ENCODE measurements at places on chromosomes 7 and 10. TPM values are rescaled to one million over a fixed set of nuclear protein-coding genes. Genes with fewer than 3 reads are reported as not detected.

EVX1 gene
- not detected for polyA plus RNA-seq

GRCh38 chr7:51234139-51234538 lies 82.5 kb downstream of the COBL start:
- no peak overlapping the region for H3K27ac ChIP-seq
- DNase-seq: no peak
- no peak overlapping the region for H3K4me3 ChIP-seq
- H3K4me1 ChIP-seq: no peaks in the 10 kb centered on the region
- no peaks in the 10 kb centered on the region for H3K27me3 ChIP-seq

DNA sequence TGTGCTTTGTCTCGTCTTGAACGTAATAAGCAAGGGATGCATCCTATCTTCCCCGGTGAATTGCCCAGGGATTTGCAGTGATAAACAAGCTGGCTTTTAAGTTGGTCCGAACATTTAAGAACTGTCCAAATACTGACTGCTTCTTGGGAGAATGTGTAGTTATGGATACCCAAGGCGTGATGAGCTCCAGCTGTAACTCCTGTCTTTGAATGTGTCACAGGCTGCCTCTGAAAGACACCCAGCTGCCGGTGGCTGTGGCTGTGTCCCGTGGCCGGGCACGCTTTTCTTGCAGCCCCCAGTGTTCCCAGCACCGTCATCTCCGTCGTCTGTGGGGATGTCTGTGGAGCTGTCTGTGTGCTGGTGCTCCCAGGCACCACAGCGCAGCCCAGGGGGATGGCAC lies 118.1 kb downstream of the GLRX3 start:
- no peak overlapping the region for H3K27ac ChIP-seq
- DNase-seq: no peak
- H3K4me3 ChIP-seq: no peak overlapping the region
- no peaks in the 10 kb centered on the region for H3K27me3 ChIP-seq

GPR85 gene
- polyA plus RNA-seq: 2.4 TPM

KLF14 gene
- polyA plus RNA-seq: 0.07 TPM

GRCh38 chr7:92178928-92179924 lies at the start of gene LRRD1:
Gene LRRD1, minus strand, starts transcription at chr7:92179142. Its CDS starts 13,940 bp downstream, at chr7:92165202.
- H3K27ac ChIP-seq: peak within 1 kb of the TSS; percentile 33
- peak within 1 kb of the TSS; percentile 36 for H3K4me3 ChIP-seq
- H3K4me1 ChIP-seq: no peaks in the 10 kb centered on the region
- DNase-seq: peak; percentile 82

DNA sequence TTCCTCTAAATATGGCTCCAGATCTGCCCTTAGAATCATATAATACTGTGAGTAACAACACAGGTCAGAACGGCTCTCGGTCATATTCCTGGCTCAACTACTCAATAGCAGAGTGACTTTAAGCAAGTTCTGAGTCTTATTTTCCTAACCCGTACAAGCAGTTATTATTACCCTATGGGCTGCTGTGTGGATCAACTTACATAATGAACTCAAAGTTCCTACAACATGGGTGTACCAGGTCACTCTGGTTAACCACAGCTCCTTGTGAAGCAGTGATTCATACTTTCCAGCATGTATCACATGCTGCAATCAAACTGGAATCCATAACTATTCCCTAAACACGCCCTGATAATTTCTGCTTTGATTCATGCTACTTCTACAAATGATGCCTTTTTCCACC lies 107.3 kb downstream of the LRRN3 start:
- H3K27me3 ChIP-seq: no peaks in the 10 kb centered on the region
- no peak overlapping the region for H3K27ac ChIP-seq
- no peak for DNase-seq
- H3K4me3 ChIP-seq: no peak overlapping the region
- H3K4me1 ChIP-seq: no peaks in the 10 kb centered on the region

GPNMB gene
- polyA plus RNA-seq: 2.9 TPM

DNA sequence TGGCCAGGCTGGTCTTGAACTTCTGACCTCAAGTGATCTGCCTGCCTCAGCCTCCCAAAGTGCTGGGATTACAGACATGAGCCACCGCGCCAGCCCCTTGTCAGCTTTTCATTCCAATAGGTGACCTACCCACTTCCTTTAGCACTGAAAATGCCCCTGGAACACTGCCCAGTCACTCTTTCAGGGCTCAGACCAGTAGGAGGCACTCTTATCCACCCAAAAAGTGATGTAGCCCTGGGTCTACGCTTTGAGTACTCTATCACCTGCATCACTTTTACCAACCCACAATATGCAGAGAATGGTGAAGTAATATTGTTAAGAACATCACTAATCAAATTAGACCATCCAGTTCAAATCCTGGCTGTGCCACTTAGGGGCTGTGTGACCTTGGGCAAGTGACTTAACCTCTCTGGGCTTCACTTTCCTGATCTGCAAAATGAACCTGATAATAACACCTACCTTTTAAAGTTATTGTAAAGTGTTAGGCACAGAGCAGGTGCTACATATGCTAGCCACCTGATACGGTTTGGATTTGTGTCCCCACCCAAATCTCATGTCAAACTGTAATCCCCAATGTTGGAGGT lies 5.2 kb downstream of the CALN1 start:
- no peak for DNase-seq
- H3K4me1 ChIP-seq: no peaks in the 10 kb centered on the region
- H3K27ac ChIP-seq: no peak overlapping the region
- H3K27me3 ChIP-seq: no peaks in the 10 kb centered on the region
- H3K36me3 ChIP-seq: no peaks in the 10 kb centered on the region

DNA sequence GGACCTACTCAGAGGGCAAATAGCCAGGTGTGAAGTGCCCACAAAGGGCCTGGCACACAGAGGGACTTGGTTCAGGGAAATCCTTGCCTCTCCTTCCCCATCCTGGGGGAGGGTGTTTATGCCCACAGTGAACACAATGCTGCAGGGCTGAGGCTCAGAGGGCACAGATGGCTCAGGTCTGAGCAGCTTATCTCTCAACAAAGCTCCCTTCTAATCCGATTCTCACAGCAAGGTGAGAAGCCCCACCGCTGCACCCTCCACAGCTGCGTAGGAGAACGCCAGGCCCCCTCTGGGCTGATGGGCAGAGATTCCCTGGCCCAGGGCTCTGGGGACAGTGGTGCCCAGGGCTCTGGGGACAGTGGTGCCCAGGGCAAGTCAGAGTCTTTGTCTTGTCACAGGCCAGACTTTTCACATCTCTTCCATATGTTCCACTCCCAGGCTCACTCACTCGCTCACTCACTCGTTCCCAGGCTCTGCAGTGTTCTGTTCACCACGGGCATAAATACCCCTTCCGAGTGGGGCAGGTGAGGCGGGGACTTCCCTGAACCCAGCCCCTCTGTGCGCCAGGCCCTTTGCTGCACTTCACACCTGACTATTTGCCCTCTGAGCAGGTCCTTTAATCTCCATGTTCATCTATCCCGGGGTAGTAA lies 8.7 kb upstream of the CDHR1 start:
- H3K4me1 ChIP-seq: no peaks in the 10 kb centered on the region
- no peak overlapping the region for H3K4me3 ChIP-seq
- H3K27ac ChIP-seq: no peak overlapping the region
- no peaks in the 10 kb centered on the region for H3K36me3 ChIP-seq

OR13A1 gene
- 0.07 TPM for polyA plus RNA-seq

DNA sequence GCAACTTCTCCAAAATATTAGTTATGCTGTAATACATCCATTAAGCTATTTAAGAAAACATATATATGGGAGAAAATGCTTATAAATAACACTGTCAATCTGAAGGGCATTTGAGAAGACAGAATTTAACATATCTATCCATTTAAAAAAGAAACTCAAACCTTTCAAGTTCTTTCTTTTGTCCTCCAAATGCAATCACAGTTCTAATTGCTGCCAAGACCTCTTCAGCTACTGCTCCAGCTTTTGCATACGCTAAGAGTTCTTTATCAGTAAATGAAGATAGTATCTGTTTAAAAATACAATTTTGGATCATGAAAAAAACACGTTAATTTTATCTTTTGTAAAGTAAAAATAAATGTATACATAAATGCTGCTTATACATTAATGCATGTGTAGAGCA lies 39.6 kb downstream of the ABCB1 start:
- H3K27me3 ChIP-seq: no peaks in the 10 kb centered on the region
- no peak for DNase-seq
- H3K36me3 ChIP-seq: no peaks in the 10 kb centered on the region
- H3K27ac ChIP-seq: no peak overlapping the region

GRCh38 chr10:15603446-15604011 lies 116.2 kb downstream of the ITGA8 start:
- no peak overlapping the region for H3K27ac ChIP-seq
- H3K27me3 ChIP-seq: no peaks in the 10 kb centered on the region
- DNase-seq: no peak

DNA sequence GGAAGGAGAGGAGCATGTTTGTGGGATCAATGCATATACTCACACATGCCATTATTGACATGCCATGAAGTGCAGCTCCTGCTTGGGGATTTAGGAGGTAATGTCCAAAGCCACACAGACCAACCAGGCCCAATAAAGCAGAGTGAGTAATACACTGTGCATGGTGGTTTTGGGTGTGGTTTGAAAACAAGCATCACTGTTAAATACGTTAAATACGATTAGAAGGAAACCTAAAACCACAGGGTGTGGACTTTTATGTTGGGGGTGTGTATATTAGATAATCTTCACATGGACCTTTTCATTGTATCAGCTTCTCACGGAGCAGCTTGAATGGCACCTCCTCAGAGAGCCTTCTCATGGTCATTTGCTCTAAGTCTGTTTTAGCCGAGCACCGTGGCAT lies 10.4 kb upstream of the EIF3A start:
- H3K27me3 ChIP-seq: no peaks in the 10 kb centered on the region
- no peak overlapping the region for H3K4me3 ChIP-seq
- no peak for DNase-seq
- H3K36me3 ChIP-seq: no peaks in the 10 kb centered on the region
- no peak overlapping the region for H3K27ac ChIP-seq

DNA sequence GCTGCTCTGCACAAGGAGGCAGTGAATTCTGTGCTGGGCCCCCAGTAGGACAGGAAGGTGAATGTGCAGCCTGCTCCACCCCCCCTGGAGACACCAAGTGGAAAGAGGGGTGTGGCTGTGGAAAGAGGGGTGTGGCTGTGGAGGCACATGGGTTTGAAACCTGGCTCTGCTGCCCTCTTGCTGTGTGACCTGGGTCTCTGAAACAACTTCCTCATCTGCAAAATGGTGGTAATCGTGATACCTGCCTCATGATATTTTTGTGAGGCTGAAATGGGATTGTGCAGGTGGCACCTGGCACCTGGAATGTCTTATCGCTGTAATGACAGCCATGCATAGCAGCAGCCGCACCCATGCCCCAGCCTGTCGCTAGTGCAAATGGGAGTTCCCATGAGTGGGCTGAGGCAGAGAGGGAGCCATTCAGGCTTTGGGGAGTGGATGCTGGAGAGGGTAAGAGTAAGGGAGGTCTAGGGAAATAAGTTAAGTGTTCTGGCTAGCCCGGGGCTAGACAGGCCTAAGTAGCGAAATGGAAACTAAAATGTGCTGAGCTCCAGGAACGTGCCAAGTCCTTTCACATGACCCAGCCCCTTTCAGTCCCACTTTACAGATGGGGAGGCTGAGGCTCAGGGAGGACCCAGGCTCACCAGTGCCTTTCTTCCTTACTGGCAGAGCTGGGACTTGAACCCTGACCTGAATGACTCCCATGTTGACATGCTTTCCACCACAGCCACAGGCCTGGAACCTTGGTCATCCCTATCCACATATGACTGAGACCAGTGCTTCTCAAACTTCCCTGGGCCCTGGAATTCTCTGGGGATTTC lies 35.0 kb downstream of the C10orf105 start:
- no peak overlapping the region for H3K4me3 ChIP-seq
- H3K4me1 ChIP-seq: no peaks in the 10 kb centered on the region
- DNase-seq: no peak
- H3K36me3 ChIP-seq: no peaks in the 10 kb centered on the region
- no peaks in the 10 kb centered on the region for H3K27me3 ChIP-seq

HSPA14 gene
- 22.5 TPM for polyA plus RNA-seq

DNA2 gene
- 10.0 TPM for polyA plus RNA-seq

DNA sequence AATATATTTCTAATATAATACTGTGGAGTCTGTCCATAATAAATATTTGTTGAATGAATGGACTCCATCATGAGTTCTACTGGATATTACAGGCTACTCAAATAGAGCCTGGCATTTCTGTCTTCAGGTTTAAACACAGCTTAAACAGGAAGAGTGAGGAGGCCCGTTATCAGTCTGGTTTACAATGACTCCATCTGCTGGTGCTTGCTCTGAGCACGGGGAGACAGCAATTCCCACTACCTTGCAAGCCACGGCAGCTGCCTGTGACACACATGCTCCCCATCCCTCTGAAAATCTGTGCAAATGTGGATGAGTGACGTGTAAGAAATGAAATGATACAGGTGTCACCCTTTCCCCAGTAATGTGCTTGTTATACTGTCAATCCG lies 293.5 kb upstream of the IMMP2L start:
- no peaks in the 10 kb centered on the region for H3K4me1 ChIP-seq
- no peak overlapping the region for H3K4me3 ChIP-seq
- no peaks in the 10 kb centered on the region for H3K36me3 ChIP-seq
- no peaks in the 10 kb centered on the region for H3K27me3 ChIP-seq
- DNase-seq: no peak
- H3K27ac ChIP-seq: no peak overlapping the region

AGBL3 gene
- polyA plus RNA-seq: 13.0 TPM

GRCh38 chr10:74330646-74331045 lies 179.6 kb downstream of the ADK start:
- H3K4me3 ChIP-seq: no peak overlapping the region
- no peak overlapping the region for H3K27ac ChIP-seq
- no peaks in the 10 kb centered on the region for H3K36me3 ChIP-seq
- no peaks in the 10 kb centered on the region for H3K4me1 ChIP-seq
- no peak for DNase-seq

DNA sequence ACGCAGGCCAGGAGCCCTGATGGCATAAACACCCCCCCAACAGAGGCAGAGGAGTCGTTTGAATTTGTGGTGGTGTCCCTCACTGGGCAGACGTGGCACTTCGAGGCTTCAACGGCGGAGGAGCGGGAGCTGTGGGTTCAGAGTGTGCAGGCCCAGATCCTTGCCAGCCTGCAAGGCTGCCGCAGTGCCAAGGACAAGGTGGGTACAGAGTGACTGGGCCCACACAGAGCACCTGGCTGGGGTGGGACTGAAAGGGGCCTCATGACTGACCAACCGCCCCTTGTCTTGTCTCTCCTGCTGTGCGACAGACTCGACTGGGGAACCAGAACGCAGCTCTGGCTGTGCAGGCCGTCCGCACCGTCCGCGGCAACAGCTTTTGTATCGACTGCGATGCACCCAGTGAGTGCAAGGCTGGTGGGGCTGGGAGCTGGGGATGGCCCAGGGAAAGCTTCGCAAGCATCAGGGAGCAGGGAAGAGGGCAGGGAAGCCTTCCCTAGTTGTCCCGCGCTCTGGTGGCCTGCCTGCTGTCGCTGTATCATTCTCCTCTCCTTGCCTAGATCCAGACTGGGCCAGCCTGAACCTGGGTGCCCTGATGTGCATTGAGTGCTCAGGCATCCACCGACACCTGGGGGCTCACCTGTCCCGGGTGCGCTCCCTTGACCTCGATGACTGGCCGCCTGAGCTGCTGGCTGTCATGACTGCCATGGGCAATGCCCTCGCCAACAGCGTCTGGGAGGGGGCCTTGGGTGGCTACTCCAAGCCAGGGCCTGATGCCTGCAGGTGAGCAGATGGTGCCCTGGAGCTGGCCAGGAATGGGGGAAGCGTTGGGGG lies 25.4 kb downstream of the GBX1 start:
- H3K4me3 ChIP-seq: no peak overlapping the region
- H3K36me3 ChIP-seq: no peaks in the 10 kb centered on the region
- DNase-seq: no peak
- no peaks in the 10 kb centered on the region for H3K27me3 ChIP-seq
- H3K4me1 ChIP-seq: no peaks in the 10 kb centered on the region
- no peak overlapping the region for H3K27ac ChIP-seq

Data from left lung (tissue), 14 donors.